Pancreas (tissue), 10 donors: ENCODE measurements at places on chromosomes 5 and 9. TPM values are rescaled to one million over a fixed set of nuclear protein-coding genes. Genes with fewer than 3 reads are reported as not detected.

- no peak for DNase-seq
Measured at GRCh38 chr5:147882586-147883313, 4.2 kb downstream of the SCGB3A2 start.

DNA sequence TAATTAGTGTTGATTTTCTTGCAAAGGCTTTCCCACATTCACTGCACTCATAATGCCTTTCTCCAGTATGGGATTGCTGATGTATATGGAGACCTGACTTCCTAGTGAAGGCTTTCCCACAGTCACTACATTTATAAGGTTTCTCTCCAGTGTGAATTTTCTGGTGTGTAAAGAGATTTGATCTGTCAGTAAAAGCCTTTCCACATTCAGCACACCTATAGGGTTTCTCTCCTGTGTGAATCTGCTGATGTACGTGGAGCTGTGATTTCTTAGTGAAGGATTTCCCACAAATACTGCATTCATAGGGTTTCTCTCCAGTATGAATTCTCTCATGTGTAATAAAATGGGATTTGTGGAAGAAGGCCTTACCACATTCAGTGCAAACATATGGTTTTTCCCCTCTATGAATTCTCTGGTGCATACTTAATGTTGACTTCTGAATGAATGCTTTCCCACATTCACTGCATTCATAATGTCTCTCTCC is 31.1 kb downstream of the ZNF484 start:
- DNase-seq, result no peak

- DNase-seq, result no peak
Measured at GRCh38 chr9:104118916-104119315, 24.8 kb downstream of the SMC2 start.

Gene DMGDH
- polyA plus RNA-seq, result 0.23 TPM

DNA sequence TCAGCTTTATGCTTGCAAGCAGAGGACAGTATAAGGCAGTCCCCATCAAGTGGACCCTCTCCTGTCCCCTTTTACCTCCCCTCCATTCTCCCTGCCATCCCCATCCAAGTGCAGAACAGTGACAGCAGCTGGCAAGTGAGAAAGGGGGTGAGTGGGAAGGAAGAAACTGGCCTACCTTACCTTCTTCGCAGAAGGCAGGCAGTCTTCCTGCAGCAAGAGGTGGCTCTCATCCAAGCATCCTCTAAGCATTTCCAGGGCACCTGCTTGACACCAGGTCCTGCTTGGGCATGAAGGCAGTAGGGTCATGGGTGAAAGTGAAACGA is 77.3 kb upstream of the SH3PXD2B start:
- no peak for DNase-seq

GRCh38 chr5:81519217-81519905 is 125.4 kb upstream of the ACOT12 start:
- DNase-seq, result no peak

Gene TXNDC8
- not detected for polyA plus RNA-seq

Gene SV2C
- polyA plus RNA-seq, result not detected

- DNase-seq, result no peak
Measured at GRCh38 chr9:20632705-20633104, 10.4 kb upstream of the MLLT3 start.

DNA sequence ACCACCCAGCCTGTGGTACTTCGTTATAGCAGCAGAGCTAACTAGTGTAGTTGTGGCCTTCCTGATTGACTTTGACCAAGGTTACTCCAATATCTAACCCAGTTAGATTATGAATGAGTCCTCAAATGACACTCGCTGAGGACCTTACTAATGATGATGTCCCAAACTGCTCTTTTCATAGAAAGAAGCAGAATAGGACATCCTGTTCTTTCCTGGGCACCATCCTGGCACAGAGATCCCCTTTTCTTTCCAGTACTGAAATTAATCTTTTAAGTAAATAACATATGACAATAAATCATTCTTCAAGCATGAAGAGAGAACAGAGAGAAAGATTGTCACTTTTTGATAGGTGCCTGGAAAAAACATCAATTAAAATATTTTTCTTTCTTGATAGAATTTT is 26.7 kb upstream of the SPINK14 start:
- no peak for DNase-seq

DNA sequence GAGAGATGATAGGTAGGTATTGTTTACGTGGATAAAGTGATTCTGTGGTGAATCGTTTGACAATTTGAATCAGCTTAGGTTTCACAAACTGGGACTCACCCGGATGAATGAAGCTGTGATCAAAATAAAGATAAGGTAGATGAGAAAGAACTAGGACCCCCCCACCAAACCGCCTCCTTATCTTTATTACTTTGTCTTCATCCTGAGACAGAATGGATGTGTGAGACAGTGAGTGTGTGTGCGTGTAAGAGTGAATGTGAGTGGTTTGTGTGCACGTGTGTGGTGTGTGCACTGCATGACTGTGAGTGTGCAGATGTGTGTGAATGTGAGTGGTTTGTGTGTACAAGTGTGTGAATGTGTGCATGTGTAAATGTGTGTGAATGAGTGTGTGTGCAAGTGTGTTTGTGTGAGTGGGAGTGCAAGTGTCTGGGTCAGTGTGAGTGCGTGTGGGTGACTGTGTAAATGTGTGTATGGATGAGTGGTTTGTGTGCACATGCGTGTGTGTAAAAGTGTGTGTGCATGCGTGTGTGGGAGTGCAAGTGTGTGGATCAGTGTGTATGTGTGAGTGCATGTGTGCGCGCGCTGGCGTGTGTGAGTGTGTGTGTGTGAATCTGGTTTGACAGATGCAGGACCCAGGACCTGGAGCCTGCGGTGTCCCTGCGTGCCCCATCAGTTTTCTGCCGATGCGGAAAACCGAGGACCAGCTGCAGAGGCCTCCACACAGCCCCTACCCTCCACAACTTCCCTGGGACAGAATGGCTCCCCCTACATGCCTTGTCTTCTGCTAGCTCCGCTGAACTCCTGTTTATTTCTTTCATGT is 11.4 kb upstream of the ENG start:
- DNase-seq, result no peak

GRCh38 chr5:96207420-96207819 is 225.6 kb downstream of the PCSK1 start:
- no peak for DNase-seq

Gene PCDHB13
- 1.2 TPM for polyA plus RNA-seq

GRCh38 chr9:27665136-27665535 is 91.9 kb upstream of the C9orf72 start:
- no peak for DNase-seq

- no peak for DNase-seq
Measured at GRCh38 chr9:130119519-130120298, 52.5 kb upstream of the NCS1 start.

- DNase-seq, result no peak
Measured at GRCh38 chr9:97936998-97937397, 974 bp downstream of the HEMGN start.

- no peak for DNase-seq
Measured at GRCh38 chr9:121463026-121463807, 36.4 kb downstream of the GGTA1 start.

GRCh38 chr5:73182307-73182706 is 9.3 kb downstream of the TMEM174 start:
- no peak for DNase-seq

Gene DEPDC1B
- polyA plus RNA-seq, result 0.31 TPM

Gene ROR2
- polyA plus RNA-seq, result 0.91 TPM

GRCh38 chr9:111301195-111301594 is 28.8 kb downstream of the OR2K2 start:
- no peak for DNase-seq

DNA sequence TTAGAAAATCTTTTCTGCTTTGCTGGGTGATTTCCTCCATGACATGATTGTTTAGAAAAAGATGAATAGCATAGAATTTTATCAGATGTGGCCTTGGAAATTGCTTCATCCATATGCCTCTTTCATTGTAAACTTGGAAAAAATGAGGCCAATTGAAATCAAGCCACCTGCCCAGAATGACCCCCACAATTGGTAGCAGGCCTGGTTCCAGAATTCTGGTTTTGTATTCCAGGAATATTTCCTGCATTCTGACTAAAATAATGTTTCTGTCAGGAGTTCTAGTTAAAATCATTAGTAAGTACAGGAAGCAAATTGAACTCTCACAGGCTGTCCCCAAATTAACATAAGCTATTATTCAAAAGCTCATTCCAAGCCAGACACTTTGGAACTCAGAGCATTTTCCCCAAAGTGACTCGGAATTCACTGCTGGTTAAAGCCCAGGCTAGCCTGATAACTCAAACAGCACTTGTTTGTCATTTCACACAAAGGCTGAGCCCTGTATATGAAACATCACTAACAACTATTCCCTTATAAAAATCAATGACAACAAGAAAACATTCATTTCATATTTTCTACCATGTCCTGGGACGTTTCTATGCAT is 75.1 kb upstream of the ADCY2 start:
- no peak for DNase-seq

- DNase-seq, result no peak
Measured at GRCh38 chr5:178577376-178577839, 12.8 kb downstream of the COL23A1 start.

DNA sequence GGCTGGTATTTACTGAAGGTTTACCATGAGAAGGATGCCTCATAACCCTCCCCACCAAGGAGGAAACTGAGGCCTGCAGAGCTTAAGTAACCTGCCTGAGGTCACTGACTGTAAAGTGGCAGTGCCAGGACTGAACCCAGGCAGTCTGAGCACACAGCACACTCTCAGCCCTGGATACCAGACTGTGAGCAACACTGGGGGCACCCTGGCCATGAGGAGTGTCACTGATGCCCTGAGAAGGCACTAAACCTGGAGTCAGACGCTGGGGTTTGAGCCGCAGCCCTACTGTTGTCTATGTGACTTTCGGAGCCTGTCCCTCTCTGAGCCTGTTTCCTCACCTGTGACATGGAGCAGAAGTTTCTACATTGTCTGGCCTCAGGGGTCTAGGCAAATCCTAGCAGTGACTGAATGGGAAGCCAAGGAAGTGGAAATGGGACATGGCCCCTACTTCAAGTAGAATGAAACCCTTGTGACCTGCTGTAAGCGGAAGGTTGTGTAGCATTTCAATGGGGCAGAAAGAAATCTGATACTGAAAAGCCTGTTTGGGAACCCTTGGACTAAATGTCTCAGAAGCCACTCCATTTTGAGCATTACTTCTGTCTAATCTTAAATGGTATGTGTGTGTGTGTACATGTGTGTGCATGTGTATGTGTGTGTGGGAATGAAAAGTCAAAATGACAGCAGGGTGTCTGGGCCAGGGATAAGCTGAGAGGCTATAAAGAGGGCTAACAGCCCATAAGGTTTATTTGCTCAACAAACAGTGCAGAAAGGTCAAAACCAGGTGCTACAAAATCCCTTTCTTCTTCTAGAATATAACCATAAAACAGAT is 36.0 kb downstream of the B4GALT1 start:
- no peak for DNase-seq

Gene ADAMTS12
- 0.42 TPM for polyA plus RNA-seq

DNA sequence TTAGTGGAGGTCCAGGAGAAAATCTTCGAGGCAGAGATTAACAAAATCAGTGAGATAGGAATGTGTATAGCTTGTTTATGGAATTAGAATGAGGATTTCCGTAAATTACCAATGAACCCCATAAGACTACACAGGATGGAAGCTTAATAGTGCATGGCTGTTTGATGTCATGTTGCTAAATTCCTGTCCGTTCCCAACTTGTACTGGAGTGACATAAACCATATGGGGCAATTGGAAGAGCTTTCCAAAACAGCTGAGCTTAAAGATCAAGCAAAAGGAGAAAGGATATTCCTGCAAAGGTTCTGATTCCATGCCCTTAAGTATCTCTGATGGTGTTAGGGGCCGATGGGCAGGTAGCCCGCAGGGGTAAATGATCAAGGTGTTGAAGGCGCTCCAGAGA is 17.4 kb downstream of the GLE1 start:
- DNase-seq, result no peak

Gene ATG12
- polyA plus RNA-seq, result 28.4 TPM

Gene PLCXD3
- 14.2 TPM for polyA plus RNA-seq

DNA sequence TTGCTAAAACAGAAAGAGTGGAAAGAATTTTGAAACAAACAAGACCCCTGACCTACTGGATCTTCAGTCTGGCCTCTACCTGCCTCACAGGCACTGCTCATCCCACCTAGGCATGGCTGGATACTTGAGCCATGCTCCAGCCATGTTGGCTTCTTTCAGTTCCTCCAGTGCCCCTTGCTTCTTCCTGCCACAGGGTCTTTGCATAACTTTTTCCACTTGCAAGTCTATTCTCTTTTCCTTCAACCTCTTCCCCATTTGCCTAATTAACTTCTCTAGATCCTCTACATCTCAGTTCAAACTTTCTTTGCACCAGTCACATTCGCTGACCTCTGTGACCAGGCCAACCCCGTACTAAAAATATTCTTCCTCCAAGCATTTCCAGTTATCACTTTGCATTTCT is 50.4 kb downstream of the STARD4 start:
- no peak for DNase-seq

Gene PCDHA13
- 0.27 TPM for polyA plus RNA-seq

Gene ORM2
- 0.12 TPM for polyA plus RNA-seq

GRCh38 chr5:174559141-174559540 is 165.2 kb upstream of the MSX2 start:
- DNase-seq, result no peak

Gene NUTM2F
- 0.07 TPM for polyA plus RNA-seq

DNA sequence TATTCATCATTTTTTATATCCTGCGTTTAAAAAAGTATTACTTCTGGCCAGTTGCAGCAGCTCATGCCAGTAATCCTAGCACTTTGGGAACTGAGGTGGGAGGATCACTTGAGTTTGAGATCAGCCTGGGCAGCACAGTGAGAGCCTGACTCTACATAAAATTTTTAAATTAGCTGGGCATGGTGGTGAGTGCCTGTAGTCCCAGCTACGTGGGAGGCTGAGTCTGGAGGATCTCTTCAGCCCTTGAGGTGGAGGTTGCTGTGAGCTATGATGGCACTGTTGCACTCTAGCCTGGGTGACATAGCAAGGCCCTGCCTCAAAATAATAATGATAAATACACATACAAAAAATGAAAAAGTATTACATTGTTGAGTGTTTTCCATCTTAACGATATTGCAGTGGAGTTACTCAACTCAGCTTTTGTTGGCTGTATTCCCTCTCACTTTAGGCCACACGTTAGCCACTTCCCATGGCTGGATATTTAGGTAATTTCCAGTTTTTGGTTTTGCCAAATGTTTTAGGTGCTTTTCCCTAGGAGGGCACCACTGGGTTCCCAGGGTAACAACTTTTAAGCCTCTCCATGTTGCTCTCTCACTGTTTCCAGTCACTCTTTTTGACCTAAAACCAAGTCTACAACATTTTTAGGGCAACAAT is 20.6 kb downstream of the SHB start:
- no peak for DNase-seq

GRCh38 chr9:93037476-93037971 is 21.0 kb upstream of the SUSD3 start:
- no peak for DNase-seq

GRCh38 chr5:172345881-172346280 is 62.3 kb upstream of the UBTD2 start:
- DNase-seq, result no peak

Gene CDH9
- polyA plus RNA-seq, result not detected
